ENCODE measurements at places on chromosomes 6 and 20.

DNA sequence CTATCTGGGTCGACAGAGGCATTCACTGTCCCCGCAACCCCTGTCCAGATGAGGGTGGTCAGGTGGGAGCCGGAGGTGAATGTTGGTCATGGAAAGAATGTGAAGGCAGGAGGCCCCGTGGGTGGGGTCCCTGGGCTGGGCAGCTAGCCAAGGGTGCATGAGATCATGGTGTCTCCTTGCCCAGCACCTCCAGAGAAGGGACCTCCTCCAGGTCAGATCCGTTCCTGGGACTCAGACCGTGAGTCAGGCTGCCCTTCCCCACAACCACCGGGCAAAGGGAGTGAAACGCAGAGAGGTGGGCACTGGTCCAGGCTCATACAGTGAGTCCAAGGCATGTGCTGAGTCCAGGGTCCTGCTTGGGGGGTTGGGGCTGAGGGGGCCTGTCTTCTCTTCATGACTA, 3.5 kb downstream of the FOXS1 start:
- DNase-seq: no peak

GRCh38 chr20:37520419-37520955, 563 bp upstream of the NNAT start:
- no peak for DNase-seq

DNA sequence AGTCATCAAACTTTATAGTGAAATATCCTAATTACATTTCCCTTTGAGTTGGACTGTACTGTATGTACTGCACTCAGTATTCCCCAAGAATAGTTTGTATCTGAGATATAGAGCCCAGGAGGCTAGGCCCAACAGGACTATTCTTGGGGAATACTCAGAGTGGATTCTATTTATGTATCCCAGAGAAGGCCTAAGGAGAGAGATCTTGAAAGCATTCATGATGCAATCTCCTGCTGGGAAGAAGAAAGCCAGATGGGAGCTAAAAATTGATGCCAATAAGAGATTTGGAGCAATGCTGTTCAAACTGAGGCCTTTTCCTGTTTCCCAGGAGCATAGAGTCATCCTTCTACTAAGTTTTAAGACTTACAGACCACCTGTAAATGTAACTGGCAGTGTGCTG, 452.1 kb upstream of the PLCB4 start:
- no peak for DNase-seq

GRCh38 chr6:63864061-63864460, 228.5 kb downstream of the PHF3 start:
- DNase-seq: no peak

DNA sequence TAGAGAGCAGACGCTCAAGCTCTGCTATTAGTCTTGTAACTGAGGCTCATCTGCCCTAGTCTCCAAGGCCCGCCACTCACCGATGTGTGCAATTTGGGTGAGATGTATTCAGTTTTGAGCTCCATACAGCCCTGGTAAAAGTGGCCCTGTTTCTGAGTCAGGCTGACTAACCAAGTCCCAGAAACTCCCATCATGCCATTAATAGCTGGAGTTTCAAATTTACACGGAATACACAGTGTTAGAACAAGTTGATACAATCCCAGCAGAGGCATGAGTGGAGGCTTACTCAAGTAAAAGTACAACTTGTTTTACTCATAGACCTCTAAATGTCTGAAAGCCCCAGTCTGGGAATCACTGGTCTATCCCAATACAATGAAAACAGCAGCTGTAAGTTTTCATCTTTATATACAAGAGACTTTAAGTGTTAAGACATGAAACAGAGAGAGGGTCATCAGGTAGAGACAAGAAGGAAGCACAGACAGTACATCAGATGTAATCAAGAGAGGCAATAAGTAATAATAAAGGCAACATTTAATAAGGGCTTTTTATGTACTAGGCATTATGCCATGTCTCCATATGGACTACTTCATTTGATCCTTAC, 42.4 kb downstream of the RTN4IP1 start:
- DNase-seq: no peak

DNA sequence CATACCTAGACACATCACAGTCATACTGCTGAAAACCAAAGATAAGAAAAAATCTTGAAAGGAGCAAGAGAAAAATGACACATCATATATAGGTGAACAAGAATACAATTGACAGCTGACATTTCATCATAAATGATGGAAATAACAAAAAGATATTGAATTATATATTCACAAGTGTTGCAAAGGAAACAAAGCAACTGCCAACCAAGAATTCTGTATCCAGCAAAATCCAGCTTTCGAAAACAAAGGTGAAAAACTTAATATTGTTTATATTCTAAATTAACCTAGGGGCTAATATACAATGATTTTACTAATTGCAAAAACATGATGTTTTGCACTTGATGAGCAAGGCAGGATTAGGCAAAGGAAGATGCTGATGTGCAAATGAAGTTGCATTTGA, 84.3 kb downstream of the MOXD1 start:
- DNase-seq: no peak

Measured in stimulated activated CD8-positive, alpha-beta memory T cell treated with anti-CD3 and anti-CD28 coated beads, Interleukin-4, amount 100 ng/mL, for 4 hours (primary cell).